Heart right ventricle (tissue), 16 donors: ENCODE measurements at places on chromosomes 2 and 18.

GRCh38 chr18:59272891-59273758, at the start of gene RAX:
RAX (minus strand) TSS chr18:59273454; CDS start chr18:59273206, 248 bp downstream.
- DNase-seq, result no peak

GRCh38 chr2:139492131-139492680, 712.0 kb upstream of the NXPH2 start:
- DNase-seq, result no peak

- DNase-seq, result peak; percentile 29
These were observed 99.5 kb downstream of the DTNA start for GRCh38 chr18:34809451-34810072.

- no peak for DNase-seq
These were observed 95.0 kb upstream of the HDAC4 start for GRCh38 chr2:239495791-239496233.

GRCh38 chr2:43071599-43072550, 154.5 kb downstream of the ZFP36L2 start:
- DNase-seq, result peak; percentile 57

GRCh38 chr2:159737292-159737916, 25.1 kb downstream of the MARCHF7 start:
- no peak for DNase-seq

DNA sequence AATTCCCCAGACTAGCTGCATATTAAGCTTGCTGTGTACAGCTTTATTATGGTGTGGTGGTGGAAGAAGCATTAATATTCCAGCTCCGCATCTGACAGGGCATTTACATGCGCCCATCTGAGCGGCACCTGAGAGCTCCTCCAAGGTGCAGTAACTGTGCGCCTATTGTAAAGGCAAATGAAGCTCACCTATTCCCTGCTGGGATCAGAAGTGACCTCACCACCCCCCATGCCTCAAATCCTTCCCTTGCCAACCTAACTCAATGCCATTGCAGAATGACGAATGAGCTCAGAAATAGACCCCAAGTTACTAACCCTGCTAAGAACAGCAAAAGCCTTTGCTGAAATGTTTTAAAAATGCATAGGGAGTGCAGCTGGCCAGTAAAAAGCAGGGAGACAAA, 14.3 kb downstream of the BCL11A start:
- DNase-seq, result no peak

DNA sequence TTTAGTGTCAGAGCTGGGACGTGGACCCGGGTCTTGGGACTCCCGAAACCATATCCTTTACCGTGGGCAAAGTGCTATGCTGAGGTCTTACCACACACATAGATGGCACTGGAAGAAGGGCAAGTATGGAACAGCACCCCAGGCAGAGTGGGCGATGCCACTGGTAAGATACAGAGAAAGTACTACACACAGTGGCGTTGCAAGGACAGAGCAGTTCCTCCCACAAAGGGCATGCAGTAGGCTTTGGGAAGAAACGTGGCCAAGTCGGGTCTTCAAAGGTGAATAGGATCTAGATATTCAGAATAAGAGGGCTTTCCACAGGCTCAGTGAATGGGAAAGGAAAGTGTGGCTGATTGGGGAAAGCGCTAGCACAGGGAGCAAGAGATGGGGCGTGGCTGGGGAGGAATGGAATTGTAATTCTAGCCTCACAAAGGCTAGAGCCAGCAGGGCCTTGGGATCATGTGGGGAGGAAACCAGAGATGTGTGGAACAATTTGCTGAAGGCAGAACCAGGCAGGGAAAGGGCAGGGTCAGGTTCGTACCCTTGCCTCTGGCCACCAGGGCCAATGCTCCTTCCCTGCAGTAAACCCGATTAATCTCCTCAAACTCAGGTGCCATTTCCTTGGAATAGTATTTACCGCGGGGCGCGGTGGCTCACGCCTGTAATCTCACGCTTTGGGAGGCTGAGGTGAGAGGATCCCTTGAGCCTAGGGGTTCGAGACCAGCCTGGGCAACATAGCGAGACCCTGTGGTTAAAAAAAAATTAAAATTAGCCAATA, 36.0 kb downstream of the PCBP1 start:
- DNase-seq, result peak; percentile 73

DNA sequence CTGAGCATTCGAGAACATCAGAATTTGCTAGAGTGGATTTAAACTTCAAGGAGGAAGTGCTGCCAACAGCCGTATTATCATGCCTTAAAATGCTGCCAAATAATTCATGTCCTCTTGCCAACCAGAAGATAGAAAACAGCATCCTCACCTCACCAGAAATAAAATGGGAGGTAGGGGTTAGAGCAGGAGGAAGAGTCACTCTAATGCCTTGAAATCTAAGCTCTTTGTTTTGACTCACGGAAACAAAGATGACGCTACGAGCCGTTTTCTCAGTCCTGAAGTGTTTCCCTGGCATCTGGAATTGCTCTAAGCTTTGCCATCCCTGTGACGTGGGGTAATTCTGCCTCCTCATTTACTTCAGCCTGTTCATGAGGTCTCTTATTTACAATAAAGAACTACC, 97.1 kb downstream of the PRPF40A start:
- DNase-seq, result no peak

DNA sequence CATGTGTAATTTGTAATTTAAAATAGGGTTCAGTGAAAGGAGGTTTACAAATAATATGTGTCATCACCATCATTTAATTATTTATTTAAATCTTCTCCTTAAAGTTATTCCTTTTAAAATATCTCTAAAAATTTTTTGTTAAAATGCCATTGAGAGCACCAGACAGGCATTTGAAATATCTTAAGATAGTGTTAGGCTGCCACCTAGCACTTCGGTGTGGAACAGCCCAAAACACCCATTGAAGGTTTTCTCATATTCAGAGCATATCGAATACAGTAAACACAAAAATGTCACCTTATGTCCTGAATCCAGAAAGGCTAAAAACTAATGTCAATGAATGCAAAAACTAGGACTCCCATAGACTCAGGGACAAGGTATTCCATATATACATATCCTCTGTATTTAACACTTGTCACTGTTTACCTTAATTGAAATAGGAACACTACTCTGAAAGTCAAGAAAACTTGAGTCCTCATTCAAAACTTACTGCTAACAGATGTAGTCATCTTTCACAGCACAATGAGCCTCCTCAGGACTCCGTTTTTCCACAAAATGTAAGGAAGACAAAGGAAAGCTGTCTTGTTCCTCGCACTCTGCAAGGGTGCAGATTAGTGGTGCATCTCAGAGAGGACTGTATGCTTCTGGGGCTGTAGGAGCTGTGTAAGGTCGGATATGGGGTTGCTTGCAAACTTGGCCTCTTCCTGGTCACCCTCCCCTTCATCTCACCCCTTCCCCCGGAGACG, 329.5 kb downstream of the PAX3 start:
- DNase-seq, result no peak

DNA sequence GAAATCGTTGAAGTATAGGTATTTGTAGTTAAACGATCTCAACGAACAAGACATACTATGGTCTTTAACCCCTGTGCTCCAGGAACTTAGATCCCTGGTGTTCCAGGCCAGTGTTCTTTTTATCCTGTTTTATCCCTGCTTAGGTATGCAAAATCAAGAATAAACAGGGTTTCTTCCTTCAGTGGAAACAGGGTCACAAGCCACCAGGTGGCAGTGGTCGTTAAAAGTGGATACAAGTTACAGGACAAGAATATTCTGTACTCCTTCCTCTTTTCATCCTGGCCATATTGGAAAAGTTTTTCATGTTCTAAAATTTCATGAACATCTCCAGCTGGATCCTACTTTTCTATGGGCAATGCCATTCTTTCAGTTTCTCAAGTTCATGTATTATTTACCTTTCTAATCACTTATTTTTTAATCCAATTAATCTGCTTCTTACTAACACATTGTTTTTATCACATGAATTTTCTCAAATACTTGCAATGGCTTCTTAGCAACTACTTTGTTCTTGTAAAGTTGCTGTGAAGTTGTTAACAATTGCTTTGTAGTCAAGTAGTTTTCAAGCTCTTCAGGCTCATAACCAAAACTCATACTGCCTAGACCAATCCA, 16.4 kb upstream of the HNMT start:
- DNase-seq, result peak; percentile 69

DNA sequence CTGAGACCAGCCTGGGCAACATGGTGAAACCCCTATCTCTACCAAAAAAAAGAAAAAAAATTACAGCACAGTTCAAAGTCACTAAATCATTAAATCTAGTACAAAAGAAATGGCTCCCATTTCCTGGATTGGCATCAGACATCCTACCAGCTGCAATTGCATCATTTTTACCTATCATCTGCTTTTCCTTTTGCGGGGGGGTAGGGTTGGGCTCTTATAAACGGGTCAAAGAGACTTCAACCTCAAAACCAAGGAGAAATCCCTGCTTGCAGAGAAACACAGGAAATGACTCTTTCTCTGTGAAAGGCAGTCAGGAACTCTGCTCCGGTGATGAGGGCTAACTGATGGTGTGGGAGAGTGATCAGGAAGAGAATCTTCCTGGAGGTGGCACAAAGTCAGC, 45.3 kb upstream of the RFX8 start:
- DNase-seq, result no peak

DNA sequence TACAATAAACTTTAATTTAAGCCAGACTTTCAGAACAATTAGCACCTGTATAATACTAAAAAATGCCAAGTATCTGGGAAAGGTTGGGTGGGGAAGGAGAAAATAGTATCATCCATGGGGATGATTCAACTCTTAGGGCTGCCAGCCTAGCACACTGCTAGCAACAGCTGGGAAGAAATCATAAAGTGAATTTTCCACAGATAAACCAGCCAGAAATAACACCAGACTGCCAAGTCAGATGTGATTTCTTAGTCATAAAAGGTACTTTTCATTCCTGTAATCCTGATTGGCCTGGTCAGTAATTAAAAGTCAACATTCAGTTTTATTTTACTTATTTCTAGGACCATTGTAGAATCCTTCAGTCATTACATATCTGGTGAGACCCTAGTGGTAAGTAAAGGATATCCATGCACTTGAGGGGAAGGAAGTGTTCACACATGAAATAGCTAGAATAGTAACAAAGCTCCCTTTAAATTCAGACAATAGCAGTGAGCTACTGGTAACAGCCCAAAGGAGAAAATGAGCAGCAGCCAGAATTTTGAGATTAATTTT, 59.4 kb downstream of the LIMS1 start:
- DNase-seq, result no peak

GRCh38 chr2:101843048-101843447, 145.5 kb downstream of the MAP4K4 start:
- no peak for DNase-seq

DNA sequence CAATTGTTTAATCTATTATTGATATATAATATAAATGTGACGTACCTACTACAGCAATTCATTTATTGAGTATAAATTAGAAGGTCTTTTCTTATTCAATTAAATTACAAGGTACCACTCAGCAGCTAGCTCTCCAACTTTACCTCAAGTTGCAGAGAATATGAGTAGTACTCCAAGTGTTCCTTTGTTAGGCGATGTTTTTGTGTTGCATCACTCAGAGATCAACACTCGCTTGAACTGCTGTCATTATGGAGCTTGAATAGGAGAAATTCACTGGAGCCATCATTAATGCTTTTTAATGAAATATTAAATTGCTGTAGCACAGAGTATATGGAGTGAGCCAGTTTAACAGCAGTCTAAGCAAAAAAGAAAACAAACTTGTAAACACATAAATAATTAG, 320.0 kb downstream of the FSIP2 start:
- no peak for DNase-seq

GRCh38 chr2:58594175-58594574, 353.1 kb upstream of the FANCL start:
- no peak for DNase-seq

DNA sequence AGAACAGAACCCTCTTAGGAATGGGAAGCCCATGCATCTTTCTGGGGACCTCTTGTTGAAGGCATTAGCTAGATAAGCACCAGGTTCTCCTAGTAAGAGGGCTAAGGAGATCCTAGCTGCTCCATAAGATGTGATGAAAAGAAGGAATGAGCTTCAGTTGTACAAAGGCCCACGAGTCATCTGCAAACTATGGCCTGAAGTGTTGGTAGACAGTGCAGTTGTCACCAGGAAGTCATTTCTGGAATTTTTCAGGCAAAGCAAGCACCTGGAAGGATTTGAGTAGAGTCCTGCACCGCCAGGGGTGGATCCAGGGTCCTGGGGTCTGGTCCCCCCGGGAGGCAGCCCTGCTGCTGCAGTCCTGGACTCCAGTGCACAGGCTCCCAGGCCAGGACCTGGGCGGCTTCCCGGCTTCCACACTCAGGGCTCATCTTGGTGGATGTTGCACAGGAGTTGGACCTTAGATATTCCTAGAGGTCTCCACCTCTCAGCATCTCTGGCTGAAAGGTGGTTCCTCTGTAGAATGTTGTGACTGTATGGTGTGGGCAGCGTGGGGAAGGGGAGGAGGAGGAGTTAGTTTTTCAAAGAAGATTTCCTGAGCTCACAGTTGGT, 85.3 kb downstream of the LDLRAD4 start:
- DNase-seq, result no peak

GRCh38 chr18:8959551-8960135, 142.9 kb upstream of the NDUFV2 start:
- no peak for DNase-seq

DNA sequence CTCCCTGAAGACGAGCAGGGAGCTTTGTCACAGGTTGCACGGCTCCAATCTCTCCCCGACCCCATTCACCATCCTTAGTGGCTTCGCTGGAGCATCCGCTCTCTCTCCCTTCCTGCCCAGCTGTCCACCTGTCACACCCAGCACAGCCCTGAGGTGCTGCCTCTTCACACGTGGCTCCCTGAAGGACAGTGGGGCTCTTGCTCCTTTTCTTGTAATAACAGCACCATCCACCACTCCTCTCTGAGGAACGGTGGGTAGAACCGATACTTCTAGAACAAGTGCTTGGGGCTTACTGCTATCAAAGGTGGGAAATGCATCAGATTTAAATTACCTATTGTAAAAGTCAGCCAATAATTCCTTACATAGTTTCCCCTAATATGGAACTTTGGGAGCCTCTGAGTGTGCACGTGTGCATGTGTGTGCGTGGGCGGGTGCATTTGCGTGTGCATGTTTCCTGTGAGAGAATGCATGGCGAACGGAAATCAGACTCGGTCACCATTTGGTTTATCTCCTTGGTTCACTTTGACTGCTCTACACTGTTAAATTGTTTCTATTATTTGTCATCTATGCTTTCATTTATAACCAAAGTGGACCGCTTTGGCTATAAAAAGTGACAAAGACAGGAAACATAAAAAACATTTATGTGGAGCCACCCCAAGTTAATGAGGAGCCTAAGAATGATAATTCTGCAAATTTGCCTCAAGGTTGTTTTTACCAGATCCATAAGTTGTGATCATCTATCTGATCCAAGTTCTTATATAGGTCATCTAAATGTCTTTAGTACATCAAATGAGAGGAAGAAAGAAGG, 39.1 kb downstream of the KLHL29 start:
- no peak for DNase-seq

GRCh38 chr2:107405261-107405660, 421.4 kb upstream of the RGPD4 start:
- no peak for DNase-seq
